ENCODE measurements at places on chromosomes 6 and 20.

GRCh38 chr6:13251242-13251641 is 77.1 kb downstream of the TBC1D7 start:
- no peak for DNase-seq

- DNase-seq, result peak; percentile 26
Observed at GRCh38 chr20:13220194-13220903, 725 bp upstream of the ISM1 start.

- DNase-seq, result peak; percentile 28
Observed at GRCh38 chr20:52494244-52494643, 302.7 kb upstream of the ZFP64 start.

- DNase-seq, result no peak
Observed at GRCh38 chr6:37260444-37260843, 2.5 kb upstream of the TMEM217 start.

- DNase-seq, result no peak
Observed at GRCh38 chr6:40152701-40153436, 218.6 kb upstream of the MOCS1 start.

GRCh38 chr20:35893942-35894341 is 60.4 kb downstream of the SCAND1 start:
- DNase-seq, result no peak

GRCh38 chr20:37649676-37650370 is 44.0 kb upstream of the CTNNBL1 start:
- DNase-seq, result no peak

DNA sequence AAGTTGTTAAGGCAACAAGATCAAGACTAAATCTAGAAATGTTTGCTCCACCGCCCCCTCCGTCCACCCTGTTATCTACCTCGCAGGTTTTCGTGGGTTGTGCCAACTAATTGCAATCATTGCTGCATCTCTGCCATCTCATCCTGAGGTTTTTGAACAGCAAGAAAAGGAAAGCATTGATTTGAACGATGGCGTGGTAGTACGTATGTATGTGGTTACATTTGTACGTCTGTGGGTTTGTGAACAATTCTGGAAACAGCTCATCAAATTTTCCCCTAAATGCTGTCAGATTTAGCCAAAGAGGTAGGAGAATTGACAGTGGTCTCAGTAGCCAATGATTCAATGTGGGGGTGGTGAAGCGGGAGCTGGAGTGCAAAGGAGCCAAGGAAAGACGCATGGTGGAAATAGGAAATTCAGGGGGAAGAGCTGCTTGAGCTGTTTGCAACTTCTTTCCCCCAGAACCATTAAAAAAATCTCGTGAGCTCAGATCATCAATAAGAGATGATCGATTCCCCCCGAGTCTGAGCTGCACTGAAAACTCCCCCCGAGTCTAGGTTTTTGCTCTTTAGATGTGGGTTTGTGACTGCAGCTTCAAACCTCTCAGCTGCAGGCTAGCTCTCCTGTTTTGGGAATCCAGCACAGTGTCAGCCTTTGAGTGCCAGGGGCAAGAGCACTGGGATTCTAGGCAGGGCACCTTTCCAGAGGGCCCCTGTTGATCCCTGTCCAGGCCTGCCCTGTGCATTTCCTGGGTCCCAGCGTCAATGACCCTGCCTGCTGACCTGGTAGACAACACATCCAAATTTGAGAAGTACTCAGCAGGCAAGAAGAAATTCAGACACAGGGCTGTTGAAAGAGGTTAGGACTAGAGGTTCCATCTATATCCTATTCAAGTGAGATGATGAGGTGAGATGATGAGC is 72.6 kb upstream of the LY86 start:
- no peak for DNase-seq

GRCh38 chr6:142313284-142313683 is 11.5 kb downstream of the ADGRG6 start:
- peak; percentile 35 for DNase-seq

GRCh38 chr6:134503585-134504281 is 185.8 kb upstream of the SGK1 start:
- no peak for DNase-seq

DNA sequence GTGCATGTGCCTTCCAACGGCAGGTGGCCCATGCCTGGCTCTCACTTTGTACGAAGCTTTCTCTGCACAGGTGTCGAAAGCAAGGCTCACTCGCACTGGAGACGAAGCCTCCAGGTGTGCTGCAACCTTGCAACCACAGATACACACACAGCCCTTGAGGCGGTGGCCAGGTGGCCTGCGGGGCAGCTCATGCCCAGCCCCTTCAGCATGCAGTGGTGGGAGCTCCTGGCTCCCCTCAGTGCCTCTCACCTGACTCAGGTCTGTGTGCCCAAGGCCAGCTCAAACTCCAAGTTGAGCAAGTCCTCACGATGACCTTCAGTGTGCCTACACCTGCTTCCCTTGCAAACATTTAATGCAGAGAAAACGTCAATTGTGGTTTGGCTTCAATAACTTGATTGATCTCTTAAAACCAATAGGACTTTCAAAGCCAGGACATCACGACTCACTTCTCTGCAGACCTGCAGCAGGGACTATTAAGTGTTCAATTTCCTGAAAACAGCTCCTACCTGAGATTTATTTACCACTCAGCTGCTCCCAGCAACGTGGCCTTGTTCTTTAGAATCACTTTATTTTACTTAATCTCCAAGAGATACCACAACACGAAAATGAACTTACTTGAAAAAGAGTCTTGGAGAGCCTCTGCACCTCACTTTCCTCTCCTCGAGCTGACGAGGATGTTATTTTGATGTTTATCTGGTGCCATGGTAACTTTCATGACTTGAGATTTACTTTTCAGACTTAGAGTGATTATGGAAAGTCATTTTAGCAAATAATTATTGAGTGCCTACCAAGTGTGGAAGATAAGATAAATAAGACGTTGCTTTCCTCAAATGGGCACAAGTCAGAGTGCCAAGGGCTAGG is 86.3 kb downstream of the SLC22A23 start:
- no peak for DNase-seq

DNA sequence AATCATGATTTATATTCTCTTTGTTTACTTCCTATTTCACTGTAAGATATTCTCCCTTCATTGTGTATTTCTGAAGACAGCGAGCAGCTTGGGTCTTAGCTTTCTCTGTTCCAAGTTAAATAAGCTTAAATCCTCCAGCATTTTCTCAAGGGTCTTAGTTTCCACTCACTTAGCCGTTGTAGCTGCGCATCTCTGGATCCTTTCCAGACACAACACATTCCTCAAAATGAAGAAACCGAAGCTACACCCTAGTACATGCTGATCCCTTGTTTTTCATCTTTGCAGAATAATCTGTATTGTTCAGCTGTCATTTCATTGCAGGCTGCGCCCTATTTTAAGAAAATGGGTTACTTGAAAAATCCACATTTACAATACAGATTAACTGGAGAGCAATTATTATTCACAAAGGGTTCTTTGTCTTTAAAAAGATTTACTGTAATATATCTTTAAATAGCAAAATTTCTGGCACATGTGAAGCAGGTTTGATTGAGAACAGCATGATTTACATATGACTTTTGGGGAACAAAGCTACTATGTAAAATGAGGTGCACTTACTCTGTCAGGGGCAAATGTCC is 375.8 kb downstream of the QKI start:
- peak; percentile 82 for DNase-seq

DNA sequence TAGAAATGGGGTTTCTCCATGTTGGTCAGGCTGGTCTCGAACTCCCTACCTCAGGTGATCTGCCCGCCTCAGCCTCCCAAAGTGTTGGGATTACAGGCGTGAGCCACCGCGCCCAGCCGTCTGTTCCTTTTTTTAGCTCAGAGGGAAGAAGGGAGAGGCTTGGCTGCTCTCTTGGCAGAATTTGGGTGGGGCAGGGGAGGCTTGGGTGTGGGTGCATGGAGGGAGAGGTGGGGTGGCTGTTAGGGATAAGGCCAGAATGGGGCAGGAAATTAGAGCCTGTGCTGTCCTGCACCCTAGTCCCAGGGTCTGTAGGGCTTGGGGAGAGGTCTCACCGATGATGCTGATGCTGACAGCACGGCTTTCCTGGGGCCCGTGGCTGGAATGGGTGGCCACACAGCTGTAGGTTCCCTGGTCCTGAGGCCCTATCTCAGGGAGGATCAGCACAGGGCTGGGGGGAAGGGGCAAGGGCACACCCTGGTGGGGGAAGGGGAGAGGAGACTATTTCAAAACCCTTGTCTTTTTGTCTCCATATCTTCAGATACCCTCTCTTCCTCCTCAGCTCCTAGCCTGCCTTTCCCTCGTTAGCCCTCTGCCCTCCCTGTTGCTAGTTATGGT is 2.0 kb downstream of the AGER start:
- DNase-seq, result no peak

DNA sequence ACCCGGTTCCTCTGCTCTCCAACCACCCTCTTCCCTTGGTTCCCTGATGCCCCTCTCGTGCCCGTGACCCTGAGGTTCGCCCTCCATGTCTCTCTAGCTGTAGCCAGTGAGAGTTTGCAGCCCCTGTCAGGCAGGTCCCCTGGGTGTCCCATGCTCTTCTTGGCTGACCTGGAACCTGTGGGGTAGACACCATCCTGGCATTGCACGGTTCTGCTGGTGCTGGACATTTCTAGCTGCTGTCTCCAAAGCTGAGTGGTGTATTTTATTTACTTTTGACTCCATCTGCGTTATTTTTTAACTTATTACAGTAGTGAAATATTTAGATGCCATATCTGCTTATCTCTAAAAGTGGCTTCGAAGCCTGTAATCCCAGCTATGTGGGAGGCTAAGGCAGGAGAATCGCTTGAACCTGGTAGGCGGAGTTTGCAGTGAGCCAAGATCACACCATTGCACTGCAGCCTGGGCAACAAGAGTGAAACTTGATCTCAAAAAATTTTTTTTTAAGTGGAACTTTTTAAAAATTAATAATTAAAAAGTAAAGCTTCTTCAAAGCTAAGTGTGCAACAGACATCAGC is 12.5 kb downstream of the ENTPD6 start:
- no peak for DNase-seq

DNA sequence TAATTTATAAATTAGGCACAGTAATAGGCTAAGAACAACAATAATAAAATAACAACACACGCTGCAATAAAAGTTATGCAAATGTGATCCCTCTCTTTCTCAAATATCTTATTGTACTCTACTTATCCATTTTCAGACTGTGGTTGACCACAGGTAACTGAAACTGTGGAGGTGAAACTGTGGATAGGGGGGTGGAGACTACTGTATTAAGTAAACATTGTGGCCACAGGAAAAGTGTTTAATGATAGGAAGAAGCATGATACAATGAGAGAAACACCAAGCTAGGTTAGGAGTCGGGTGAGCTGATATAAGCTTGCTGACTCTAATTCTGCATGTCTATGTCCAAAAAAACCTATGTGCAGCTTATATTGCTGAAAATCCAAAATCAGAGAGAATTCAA is 23.0 kb downstream of the NHLRC1 start:
- DNase-seq, result no peak

- no peak for DNase-seq
Observed at GRCh38 chr6:79617518-79617941, 13.6 kb upstream of the SH3BGRL2 start.

DNA sequence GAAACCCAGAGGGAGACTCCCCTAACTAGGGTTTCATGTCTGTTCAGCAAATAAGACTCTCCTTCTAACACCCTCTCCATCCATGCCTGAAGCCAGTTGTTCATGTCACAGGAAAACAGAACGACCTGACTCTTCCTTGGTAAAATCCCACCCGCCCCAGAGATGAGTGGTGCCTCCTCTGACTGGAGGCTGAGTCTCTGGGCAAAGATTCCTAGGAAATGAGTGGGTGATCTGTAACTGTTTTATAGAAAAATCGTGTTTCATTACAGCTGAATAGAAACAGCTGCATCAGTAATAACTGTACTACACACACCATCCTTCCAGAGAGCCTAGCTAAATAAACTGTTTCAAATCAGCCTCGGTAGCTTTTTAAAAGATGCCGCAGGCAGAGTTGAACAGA is 37.4 kb upstream of the MRPS10 start:
- DNase-seq, result no peak

- DNase-seq, result no peak
Observed at GRCh38 chr6:163828038-163828795, 413.7 kb downstream of the QKI start.

- no peak for DNase-seq
Observed at GRCh38 chr6:44002593-44003344, 124.5 kb downstream of the MRPL14 start.

DNA sequence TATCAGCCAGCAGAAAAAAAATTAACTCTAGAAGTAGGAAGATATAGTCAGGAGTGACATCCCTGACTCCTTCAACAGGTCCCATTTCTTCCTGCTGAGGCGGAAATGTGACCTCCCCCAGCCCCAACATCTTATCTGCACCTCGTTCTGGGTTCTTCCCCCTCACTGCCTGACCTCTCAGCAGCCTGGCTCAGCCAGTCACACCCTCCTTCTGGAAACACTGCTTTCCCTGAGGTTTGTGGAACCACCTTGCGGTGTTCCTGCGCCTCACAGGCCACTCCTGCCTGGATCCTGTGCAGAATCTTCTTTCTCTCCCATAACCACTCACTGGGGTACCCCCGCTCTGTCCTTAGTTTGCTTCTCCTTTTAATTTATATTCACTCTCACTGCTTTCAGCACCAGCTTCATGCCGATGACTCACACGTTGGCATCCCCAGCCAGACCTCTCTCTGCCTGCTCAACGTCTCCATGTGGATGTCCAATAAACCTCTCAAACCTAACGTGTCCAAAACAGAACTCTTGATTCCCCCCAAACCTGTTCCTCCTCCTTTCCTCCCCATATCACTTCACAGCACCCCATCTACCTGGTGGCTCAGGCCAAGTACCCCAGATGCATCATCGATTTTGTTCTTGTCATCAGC is 222.8 kb upstream of the PLN start:
- no peak for DNase-seq

GRCh38 chr6:45569210-45569945 is 191.6 kb upstream of the SUPT3H start:
- DNase-seq, result no peak

DNA sequence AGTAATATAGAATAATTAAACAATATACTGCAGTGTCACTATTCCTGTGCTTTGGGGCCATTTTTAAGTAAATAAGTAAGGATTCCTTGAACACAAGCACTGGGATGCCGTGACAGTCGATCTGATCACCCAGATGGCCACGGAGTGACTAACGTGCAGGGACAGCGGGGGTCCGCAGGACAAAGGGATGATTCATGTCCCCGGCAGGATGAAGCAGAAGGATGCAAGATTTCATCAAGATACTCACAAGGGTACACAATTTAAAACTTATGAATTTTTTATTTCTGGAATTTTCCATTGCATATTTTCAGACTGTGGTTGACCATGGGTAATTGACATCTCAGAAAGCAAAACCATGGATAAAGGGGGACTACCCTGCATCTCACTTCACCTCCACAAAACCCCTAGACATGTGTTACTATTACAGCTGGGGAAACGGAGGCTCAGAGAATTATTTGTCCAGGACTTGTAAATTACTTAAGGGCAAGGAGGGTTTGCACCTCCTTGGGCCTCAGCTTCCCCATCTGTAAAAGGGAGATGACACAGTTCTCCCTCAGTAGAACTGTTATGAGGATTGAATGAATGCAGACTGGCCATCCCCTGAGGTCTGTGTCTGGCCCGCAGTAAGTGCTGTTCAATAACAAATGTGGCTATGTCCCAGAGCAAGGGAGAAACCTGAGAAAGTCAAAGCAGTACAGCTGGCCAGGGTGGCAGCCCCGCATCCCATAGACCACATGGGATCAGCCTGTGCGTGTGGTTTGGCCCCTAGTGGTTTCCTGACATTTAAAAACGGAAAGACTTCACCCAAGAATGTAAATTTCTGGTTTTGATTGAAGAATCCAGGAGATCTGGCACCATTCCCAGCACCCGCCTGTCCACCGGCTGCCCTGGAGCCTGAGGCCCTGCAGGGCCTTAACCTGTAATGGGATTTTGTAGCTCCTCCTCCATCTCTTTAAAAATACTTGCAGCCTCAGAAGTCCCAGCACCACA is 235.5 kb downstream of the BMP7 start:
- DNase-seq, result no peak

GRCh38 chr20:34332262-34332920 is 29.2 kb upstream of the AHCY start:
- DNase-seq, result no peak

- DNase-seq, result no peak
Observed at GRCh38 chr6:33620856-33621710, at the start of gene ITPR3. TSS of gene ITPR3 (plus strand) at chr6:33621322. CDS start at chr6:33621603, 281 bp downstream.
